Activated CD8-positive, alpha-beta T cell treated with anti-CD3 and anti-CD28 coated beads, Interleukin-2, amount 10 ng/mL, durations not matched to agents 7 days and 5 days (primary cell): ENCODE measurements at places on chromosomes 5 and 9. TPM values are rescaled to one million over a fixed set of nuclear protein-coding genes. Genes with fewer than 3 reads are reported as not detected.
A peak's percentile ranks its signal among the peaks of the same experiment; 100 is the strongest.

The PCDHGA1 gene
- total RNA-seq: not detected

The CD72 gene
- total RNA-seq: 11.6 TPM

The ANKDD1B gene
- 0.18 TPM for total RNA-seq

The FOXD4 gene
- total RNA-seq: 0.52 TPM

The ALAD gene
- 26.0 TPM for total RNA-seq

GRCh38 chr5:81140943-81141342, 92.2 kb upstream of the CKMT2 start:
- no peak for DNase-seq
- no peak overlapping the region for H3K4me3 ChIP-seq
- no peak overlapping the region for H3K27ac ChIP-seq
- peaks cover 8% of the 10 kb centered on the region for H3K36me3 ChIP-seq

GRCh38 chr5:68292316-68292715, 76.8 kb downstream of the PIK3R1 start:
- H3K4me1 ChIP-seq: peaks cover 43% of the 10 kb centered on the region
- H3K27me3 ChIP-seq: no peaks in the 10 kb centered on the region
- no peak overlapping the region for H3K4me3 ChIP-seq
- H3K36me3 ChIP-seq: peaks cover 59% of the 10 kb centered on the region
- DNase-seq: no peak
- H3K27ac ChIP-seq: peak overlapping the region; percentile 4

DNA sequence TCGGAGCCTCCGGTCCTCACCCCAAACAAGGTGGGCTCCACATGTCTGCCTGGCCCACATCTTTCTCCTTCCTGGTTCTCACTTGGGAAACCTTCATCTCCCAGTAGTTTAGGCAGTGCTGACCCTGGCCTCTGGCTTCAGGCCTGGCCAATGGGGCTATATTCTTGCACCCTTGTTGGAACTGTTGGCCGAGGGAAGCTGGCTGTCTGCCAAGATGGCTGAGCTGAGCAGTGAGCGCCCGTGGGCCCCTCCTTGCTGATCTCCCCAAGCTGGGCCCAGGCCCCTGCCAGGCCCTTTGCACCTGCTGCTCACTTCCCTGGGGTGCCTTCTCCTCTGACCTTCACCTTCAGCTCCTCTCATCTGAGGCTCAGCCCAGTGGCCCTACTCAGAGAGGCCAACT, 31.3 kb downstream of the TSPAN17 start:
- H3K27ac ChIP-seq: no peak overlapping the region
- H3K27me3 ChIP-seq: peaks cover 35% of the 10 kb centered on the region
- H3K4me1 ChIP-seq: no peaks in the 10 kb centered on the region
- H3K4me3 ChIP-seq: no peak overlapping the region
- no peak for DNase-seq
